ENCODE measurements at places on chromosomes 6 and 20.

DNA sequence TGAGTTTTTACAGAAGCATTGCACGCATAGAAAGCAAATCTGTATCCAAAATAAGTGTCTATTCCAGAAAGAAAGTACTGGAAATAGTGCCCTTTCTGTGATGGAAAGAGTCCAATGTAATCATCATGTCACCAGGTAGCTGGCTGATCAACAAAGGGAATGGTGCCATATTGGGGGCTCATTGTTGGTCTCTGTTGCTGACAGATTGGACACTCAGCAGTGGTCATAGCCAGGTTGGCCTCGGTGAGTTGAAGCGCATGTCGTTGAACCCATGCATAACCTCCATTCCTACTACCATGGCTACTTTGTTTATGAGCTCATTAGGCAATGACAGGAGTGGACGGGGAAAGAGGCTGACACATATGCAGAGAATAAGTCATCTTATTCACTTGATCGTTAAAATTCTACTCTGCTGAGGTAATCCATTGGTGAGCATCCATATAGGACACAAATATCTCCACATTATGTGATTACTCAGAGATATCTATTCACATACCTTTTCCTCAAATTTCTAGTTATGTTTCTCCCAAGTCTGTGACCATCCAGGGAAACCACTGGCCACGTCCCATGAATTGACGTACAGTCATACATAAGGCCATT lies 560.5 kb downstream of the HAO1 start:
- no peak for DNase-seq

DNA sequence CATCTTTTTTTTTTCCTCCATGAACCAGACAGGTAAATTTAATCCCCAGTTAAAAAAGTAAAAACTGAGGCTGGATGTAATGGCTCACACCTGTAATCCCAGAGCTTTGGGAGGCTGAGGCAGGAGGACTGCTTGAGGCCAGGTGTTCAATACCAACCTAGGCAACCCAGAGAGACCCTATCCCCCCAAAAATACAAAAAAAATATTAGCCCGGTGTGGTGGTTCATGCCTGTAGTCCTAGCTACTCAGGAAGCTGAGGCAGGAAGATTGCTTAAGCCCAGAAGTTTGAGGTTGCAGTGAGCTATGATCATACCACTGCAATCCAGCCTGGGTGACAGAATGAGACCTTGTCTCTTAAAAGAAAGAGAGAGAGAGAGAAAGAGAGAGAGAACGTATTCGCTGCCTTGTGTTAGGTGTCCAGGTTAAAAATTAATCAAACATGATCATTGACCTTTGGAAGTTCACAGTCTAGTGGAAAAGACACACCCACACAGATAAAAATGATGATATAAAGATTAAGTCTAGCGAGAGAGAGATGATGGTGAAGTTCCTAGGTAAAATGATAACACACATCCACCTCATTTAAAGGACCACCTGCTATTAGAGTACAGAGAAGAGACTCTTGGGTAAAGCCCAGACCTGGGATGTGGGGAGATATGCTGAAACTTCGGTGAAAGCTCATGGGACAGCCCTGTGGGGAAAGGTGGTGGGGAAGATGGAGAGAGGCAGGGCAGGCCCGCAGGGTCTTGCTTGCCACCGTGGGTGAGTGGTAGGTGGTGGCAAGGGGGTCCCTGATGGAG lies 4.8 kb upstream of the NHSL1 start:
- no peak for DNase-seq

- no peak for DNase-seq
Measured at GRCh38 chr20:54624706-54625390, 149.5 kb downstream of the DOK5 start.

GRCh38 chr6:169225131-169225576 lies 28.5 kb downstream of the THBS2 start:
- DNase-seq, result no peak

DNA sequence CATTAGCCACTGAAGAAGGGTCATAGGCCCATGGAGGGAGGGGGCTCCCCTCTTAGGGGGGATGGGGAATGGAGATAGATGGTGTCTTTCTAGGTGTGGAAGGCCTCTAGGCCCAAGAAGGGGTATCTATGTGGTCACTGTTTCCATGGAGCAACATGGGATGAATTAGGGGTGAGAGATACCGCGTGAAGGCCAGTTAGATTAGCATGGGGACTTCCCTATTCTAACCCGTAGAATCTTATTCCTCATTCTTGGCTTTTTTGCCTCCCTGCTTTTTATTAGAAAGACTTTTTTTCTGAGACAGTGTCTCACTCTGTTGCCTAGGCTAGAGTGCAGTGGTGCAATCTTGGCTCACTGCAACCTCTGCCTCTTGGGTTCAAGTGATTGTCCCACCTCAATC lies 3.2 kb downstream of the RAB44 start:
- DNase-seq, result no peak

DNA sequence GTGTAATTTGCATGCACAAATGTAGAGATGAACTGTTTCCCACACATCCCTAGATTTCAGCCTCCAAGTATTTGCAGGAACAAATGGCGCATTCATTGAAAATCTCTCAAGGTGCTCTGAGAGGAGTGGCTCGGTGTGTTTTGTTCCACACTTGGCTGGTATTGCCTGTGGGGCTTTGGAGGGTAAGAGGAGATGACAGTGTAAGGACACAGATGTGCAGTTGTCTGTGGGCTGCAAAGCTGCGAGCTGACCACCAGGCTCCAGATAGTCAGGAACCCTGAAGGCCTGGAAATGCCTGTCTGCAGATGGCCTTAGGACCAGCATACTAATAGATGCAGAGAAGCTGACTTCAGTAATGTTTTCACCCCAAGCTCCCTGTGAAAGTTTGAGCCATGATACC lies 57.7 kb upstream of the PBOV1 start:
- no peak for DNase-seq

DNA sequence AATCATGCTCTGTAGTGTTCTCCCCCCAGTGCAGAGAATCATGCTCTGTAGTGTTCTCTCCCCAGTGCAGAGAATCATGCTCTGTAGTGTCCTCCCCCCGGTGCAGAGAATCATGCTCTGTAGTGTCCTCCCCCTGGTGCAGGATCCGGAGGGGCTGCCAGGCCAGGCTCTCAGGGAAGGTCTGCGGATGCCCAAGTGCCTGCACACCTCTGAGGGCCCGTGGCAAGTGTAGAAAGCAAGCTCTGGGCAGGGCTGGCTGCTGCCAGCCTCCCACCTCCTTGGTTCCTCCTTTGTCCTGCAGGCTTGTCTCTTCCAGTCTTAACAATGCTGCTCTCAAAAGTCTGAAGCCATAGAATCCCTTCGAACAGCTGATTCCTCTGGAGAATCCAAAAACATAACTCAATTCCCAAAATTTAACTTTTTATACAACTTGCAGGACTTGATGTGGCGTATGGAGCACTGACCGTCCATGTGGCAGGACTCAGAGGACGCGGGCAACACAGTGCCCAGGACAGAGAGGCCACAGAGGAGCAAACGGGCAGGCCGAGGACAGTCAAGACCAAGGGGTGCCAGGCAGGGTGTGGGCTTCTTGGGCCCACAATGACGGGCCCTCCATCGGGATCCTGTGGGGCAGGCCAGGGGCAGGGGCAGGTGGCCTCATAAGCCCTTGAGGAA lies 44.6 kb upstream of the BHLHE23 start:
- DNase-seq, result no peak

DNA sequence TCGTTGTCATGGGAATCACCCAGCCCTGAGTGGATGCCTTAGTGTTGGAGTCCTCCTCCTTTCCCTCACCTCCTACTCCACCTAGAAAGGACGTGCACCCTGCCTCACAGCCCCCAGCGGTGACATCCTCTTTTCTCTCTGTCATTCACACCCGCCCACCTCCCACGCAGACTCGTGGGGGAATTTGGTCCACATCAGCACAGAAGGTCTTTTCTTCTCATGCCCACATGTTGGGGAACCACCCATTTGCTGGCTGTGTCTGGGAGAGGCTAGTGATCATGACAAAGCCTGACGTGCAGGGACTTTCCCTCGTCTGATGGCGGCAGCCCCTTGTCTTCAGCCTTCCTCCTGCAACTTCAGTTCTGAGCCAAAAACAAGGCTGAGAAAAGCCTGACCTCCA lies 96.0 kb upstream of the CNKSR3 start:
- peak; percentile 85 for DNase-seq

DNA sequence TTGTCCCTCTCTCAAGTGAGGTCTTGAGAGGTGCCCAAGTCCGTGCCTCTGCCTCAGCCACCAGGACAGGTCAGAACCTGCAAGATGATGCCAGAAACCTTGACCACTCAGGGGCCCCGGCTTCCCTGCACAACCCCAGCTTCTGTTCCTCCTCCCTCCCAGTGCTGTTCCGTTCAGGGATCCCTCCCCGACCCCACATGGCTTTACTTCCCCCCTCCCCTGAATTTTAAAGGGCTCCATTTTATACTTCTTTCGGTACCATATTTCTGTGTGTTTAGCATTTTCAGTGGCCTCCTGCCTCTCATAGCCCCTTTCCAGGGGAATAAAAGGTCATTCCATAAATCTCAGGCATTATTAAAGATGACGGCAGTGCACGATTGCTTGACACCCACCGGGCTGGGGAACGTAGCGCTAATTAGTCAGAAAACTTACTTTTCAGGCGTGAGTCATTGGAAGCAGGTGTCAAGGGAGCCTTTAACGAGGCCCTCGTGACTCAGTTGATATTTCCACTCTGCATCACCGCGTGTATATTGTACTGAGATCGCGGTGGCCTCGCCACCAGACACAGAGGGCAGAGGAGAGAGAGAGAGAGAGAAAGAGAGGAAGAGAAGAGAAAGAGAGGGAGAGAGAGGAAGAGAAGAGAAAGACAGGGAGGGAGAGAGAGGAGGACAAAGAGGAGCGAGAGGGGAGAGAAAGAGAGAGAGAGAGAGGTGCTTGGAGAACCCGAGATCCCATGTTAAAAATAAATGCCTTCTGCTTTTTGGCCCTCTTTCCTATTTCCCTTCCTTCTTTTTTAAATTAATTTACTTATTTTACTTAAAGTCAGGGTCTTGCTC lies 21.3 kb downstream of the KCNG1 start:
- no peak for DNase-seq

Measured in stimulated activated CD8-positive, alpha-beta memory T cell treated with anti-CD3 and anti-CD28 coated beads, Interleukin-4, amount 100 ng/mL, for 48 hours (primary cell).